ENCODE measurements at places on chromosomes 5 and 9.

GRCh38 chr5:161372682-161373344 lies 173.7 kb downstream of the GABRB2 start:
- no peak for DNase-seq

GRCh38 chr5:76082772-76083554 lies at the start of gene SV2C:
TSS of gene SV2C (plus strand) at chr5:76083383. CDS start at chr5:76131751, 48,368 bp downstream.
- DNase-seq, result no peak

- no peak for DNase-seq
Observed at GRCh38 chr5:38479315-38479904, 77.0 kb downstream of the LIFR start.

GRCh38 chr9:121776001-121776738 lies 124.7 kb downstream of the DAB2IP start:
- no peak for DNase-seq

DNA sequence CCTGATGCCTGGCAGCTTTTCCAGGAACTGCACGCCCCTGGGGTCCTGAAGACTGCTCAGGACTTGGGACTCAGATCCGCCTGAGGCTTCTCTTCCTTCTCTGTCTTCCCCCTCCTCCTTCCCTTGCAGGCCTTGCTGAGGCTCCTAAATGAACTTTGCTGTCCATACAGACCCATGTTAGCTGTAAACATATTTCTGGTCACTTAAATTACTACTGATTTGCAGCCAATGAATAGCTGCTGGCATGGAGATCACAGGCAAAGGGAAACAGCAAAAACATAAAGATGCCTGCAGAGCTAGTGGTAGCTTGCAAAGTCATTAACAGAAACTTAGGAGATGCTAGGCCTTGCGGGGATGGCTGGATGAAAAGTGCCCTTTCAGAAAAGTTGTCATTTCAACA lies 261.9 kb downstream of the GADD45G start:
- DNase-seq, result no peak

DNA sequence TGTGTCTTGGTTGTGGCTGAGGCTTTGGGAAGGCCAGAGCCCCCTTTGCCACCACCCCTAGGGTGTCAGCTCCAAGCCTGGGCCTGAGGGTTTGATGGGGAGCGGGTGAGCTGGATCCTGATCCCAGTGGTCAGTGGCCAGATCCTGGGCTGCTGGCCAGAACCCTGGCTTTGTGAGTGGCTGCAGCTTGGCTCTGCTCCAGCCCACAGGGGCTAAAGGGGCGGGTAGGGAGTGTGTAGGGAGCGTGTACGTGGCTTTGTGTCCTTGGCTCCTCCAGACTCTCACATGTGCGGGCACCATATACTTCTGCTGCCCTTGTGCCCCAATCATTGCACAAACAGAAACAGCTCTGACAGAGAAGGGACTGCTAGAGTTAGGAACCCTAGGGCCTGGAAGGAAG lies 1.2 kb upstream of the IL11RA start:
- no peak for DNase-seq

DNA sequence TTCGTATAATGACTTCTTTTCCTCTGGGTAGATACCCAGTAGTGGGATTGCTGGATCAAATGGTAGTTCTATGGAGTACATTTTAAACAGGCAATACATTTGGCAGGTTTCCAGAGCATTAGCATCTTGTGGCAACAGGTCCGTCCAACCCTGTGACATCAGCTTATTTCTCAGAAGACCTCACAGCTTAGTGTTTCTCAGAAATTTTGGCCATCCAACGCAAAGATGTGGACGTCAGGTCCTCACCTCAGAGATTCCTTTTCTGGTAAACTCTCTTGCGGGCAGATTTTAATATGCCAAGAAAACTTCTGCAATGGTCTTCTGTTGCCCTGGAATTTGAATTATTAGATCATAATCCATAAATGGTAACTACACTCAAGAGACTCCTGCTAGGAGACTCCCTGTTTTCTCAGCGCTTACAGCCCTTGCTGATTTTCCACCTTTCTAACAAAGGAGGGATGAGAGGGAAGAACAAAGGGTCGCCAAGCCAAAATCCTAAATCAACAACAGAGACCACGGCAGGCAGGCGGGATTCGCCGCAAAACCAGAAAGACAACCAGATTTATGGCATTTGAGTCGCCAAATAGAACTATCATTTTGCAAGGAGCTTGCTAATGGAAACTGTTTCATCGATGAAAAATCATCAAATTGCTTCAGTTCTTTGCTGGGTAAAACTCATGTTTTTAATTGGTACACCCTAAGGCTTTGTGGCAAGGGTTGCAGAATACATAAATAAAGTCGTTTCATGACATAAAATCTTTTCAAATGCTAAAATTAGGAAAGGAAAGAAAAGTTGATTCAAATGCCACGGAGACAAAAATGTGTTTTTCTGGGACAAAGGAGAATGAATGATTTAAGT lies 34.1 kb upstream of the PLPP1 start:
- no peak for DNase-seq

DNA sequence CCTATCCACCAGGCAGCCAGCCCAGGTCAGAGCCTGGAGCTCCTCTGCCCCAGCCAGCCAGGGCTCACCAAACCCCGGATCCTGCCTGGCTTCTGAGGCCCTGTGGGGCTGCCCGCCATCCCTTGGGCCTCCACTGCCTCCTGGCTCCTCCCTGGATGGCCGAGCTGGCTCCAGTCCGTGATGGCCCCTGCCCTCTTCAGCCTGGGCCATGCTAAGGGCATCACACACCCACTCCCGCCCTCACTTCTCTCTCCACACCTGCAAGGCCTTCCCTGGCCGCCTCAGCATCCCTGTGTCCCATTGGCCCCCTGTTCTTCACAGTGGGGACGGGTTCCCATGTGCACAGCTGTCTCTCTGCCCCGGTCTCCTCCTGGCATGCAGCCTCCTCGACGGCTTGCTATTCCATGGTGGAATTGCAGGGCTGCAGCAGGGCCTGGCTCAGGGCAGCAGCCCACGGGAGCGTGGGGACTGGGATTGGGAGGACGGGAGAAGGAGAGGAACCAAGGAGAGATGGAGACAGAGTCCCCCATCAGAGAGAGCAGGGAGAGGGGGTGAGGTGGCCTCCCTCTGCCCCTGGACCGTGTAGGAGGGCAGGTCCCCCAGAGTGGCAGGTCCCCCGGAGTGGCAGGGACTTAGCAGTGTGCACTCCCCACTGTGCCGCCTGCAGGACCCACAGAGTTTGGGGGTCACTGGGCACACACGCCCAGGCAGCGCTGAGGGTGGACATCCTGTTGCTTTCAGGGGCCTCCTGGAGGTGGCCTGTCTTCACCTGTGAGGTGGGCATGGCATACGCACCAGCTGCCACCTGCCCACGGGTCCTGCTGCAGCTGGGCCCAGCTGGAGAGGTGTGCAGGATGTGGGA lies 16.7 kb upstream of the RNU6ATAC start:
- no peak for DNase-seq

- DNase-seq, result no peak
Observed at GRCh38 chr5:177314376-177315342, 3.0 kb upstream of the MXD3 start.

DNA sequence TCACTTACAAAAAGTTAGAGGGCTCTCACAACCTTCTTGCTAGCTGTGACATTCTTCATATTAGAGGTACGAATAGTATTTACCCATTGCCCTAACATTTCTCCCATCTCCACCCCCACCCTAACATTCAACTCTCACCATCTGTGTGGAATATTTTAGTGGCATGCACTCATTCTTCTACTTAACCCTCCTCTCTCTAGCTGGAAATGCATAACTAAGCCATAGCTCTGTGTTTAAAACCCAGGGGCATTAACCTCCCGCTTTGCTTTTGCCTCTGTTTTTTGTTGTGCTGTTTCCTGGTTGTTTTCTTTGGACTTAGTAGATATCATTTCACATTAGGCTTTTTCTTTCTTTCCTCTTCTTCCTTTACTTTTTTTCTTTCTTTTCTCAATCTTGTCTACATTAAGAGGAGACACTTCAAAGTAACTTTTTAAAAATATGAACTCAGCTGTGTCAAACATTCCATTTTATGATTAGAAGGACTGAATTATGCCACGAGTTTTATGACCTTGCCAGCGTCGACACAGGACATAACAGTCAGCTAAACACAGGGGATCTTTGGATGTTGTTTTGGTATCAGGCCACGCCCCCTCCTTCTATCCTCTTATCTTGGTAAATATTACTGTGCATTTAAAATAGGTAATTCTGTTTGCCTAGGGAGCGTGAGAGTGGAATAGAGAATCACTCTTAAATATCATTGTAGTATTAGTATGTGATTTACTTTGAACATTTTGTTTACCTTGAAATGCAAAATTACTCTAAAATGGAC lies 236.0 kb downstream of the CD180 start:
- DNase-seq, result no peak

DNA sequence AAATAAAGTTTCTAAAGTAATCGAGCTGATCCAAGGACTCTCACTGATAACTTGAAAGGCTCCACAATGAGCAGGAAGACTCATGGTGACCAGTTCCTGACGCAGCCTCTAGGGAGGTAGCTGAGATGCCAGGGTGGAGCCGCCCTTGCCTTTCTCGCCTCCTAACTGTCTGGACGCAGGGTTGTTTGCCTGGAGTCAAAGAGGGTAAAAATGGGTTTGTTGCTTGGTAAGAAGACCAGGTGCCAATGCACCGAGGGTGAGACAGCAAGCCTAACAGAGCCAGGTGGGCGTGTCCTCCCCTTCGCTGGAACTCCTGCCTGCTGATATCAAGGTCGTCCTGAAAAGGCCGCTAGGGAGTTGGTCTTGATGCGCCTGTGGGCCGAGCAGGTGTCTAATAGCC lies 48.6 kb upstream of the FCN1 start:
- no peak for DNase-seq

DNA sequence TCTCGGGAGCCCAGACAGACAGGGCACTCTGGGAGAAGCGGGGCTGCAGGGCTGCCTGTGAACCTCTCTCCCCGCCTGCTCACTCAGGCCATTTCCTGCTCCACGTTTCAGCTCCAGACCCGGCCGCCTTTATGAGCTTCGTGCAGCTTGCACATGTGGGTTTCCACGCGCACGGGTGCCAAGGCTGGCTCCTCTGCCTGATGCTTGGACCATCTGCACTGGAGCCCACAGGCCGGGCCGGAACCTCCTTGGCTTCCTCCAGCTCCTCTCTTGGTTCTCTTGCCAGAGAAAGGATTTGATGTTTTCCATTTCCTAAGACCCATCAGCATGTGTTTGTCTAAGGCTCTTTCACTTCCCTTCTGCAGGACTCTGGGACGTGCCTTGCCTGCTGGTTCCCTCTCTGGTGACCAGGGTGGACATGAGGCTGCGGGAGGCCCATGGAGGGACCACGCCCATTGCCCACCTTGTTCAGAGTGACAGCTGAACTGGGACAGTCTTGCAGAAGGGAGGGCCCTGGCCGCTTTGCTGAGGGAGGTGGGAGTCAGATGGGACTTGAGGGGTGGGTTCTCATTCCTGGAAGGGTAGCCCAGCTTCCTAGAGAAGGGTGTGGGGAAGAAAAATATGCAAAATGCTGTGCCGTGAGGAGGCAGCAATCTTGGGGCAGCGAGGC lies 23.3 kb upstream of the COL5A1 start:
- no peak for DNase-seq

DNA sequence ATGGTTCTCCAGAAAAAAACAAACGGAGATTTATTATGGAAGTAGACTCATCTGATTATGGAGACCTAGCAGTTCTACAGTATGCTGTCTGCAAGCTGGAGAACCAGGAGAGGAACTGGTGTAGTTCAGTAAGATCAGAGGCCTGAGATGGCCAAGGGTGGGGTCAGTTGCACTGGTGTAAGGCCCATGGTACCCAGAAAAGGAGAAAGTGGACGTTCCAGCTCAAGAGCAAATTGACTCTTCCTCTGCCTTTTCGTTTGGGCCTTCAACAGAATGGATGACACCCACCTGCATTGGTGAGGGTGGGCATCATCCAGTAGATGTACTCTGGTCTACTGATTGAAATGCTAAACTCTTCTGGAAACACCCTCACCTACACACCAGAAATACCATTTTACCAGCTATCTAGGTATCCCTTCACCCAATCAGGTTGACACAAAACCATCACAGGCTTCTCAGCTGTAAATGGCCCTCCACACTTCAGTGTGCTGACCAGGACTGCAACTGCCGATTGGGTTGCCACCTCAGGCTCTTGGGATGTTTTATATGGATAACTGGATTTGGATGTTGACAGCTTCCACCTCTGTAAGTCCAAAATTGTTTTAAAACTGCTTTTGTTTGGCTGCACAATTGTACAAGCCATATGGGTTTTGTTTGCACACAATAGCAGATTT lies 51.2 kb downstream of the RAD23B start:
- no peak for DNase-seq

- DNase-seq, result no peak
Observed at GRCh38 chr5:12614608-12615007, 710.4 kb upstream of the CTNND2 start.

- DNase-seq, result no peak
Observed at GRCh38 chr5:90983148-90983547, 400.0 kb downstream of the ARRDC3 start.

DNA sequence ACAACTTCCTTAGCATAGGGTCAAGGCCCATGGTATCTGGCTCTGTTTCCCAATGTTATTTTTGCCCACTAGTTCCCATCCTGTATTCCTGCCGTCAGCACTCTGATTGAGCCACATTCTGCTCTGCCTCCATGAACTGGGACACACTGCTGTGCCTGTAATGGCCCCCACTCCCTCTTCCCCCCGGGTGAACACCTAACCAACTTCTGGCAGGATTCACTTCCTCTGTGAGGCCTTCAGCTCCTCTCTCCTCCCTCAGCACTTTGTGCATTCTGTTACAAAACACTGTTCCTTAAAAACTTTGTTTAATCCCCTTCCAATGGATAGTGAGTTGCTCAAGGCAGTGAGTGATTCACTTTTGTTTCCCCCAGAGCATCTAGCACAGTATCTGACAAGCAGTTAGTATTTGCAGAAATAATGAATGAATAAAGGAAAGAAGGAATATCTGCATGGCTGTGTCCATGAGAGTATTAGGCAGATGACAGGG lies 183.6 kb downstream of the EFNA5 start:
- DNase-seq, result no peak

DNA sequence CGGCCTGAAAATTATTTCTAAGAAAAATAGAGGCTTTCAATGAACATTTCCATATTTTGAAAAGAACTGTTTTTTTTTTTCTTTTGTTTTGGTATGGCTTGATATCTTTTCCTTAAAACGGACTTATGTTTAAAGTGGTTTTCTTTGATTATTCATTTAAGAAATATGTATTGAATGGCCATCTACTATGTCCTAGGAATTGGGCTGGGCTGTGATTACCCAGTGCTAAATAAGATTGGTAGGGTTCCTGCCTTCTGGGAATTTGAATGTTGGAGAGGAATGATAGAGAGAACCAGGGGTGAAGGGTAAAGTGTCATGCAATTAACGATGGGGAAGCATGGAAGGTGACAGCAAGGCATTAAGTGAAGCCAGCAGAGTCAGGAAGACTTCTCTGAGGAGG lies 33.2 kb downstream of the TNFSF8 start:
- DNase-seq, result no peak

GRCh38 chr9:113876993-113877368 lies 872 bp downstream of the ZNF618 start:
- DNase-seq, result no peak

- no peak for DNase-seq
Observed at GRCh38 chr5:113520429-113520828, 6.9 kb downstream of the YTHDC2 start.

- no peak for DNase-seq
Observed at GRCh38 chr9:76859860-76860259, 46.1 kb downstream of the PRUNE2 start.
